ENCODE measurements at places on chromosomes 7 and 10.

DNA sequence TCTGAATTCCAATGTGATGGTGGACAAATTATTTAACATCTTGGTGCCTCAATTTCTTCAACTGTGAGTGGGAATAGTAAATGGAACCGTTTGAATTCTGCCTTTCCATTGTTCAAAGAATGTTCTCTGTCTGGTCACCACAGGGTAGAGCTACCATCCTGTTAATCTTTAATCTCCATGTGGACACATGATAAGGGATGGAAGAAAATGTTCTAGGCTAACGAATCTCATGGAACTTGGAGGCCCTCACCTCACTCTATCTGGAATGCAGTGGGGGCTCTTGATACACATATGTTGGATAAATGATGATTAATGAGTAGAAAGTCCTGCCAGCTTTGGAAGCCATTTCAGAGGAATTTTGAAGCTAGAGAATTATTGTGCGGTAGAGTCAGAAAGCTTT lies 118.5 kb upstream of the HABP2 start:
- DNase-seq, result no peak

DNA sequence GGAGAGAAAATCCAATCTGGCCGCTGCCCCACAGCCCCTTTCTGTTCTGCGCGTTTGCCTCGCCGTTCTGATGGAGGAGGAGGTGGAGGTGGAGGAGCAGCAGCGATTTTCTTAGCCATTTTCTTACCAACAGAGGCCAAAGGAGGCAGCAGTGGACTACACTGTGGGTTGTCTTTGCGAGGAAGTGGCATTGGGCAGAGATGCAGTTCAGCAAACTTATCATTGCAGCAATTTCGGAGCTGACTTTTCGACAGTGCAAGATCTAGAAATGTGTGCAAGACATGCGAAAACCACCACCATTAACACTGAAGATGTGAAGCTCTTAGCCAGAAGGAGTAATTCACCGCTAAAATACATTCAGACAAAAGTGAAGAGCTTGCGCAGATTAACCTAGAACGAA lies 1.9 kb upstream of the ARL4A start:
- no peak for DNase-seq

- DNase-seq, result no peak
Measured at GRCh38 chr10:79106256-79107050, 37.7 kb downstream of the ZMIZ1 start.

GRCh38 chr7:73773700-73774517 lies 3.8 kb upstream of the CLDN3 start:
- DNase-seq, result no peak

- no peak for DNase-seq
Measured at GRCh38 chr10:132543916-132544743, 6.5 kb downstream of the INPP5A start.

All from stimulated activated effector memory CD8-positive, alpha-beta T cell treated with anti-CD3 and anti-CD28 coated beads, Interleukin-12 subunit alpha, Interleukin-12 subunit beta, amount 100 ng/mL, for 72 hours (primary cell).